ENCODE measurements at places on chromosomes 5 and 9. TPM values are rescaled to one million over a fixed set of nuclear protein-coding genes. Genes with fewer than 3 reads are reported as not detected.

DNA sequence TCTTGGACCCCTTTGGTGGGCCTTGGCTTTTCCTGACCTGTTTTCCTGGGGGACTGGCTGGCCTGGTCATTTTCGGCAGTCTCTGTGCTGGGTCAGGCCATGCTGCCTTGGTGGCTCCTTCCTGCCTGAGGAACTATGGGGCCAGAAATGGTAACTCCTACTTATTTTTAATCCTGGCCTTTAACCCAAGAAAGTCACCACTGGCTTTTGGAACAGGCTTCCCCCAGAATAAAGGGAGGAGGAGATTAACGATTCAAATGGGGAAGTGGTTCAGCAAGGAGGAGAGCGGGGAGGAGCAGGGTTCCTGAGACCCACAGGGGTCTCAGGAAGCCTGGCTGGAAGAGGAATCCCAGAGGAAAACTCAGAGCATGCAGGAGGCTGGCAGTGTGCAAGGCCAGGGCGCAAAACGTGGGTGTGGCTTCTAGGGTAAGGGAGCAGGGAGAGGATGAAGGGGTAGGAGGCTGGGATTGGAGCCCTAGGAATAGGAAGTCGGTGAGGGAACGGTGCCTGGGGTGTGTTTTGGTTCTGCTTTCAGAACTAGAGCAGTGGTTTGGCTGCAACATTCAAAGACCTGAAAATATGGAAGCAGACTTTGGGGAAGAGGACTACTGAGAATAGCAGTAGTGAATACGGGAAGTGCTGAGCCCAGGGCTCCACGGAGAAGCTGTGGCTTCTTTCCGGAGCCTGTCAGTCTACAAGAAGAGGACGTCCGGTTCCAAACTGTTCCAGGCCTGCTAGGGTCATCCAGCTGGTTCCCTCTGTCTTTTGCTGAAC, 271.1 kb upstream of the KLF4 start:
- H3K4me1 ChIP-seq: no peaks in the 10 kb centered on the region
- DNase-seq: peak; percentile 77
- peak overlapping the region; percentile 73 for H3K27ac ChIP-seq
- no peak overlapping the region for H3K4me3 ChIP-seq
- no peaks in the 10 kb centered on the region for H3K27me3 ChIP-seq

GRCh38 chr9:134624621-134625181, 16.9 kb upstream of the COL5A1 start:
- no peak overlapping the region for H3K4me3 ChIP-seq
- no peak overlapping the region for H3K27ac ChIP-seq
- H3K27me3 ChIP-seq: no peaks in the 10 kb centered on the region
- H3K36me3 ChIP-seq: no peaks in the 10 kb centered on the region
- peak; percentile 28 for DNase-seq
- no peaks in the 10 kb centered on the region for H3K4me1 ChIP-seq

DNA sequence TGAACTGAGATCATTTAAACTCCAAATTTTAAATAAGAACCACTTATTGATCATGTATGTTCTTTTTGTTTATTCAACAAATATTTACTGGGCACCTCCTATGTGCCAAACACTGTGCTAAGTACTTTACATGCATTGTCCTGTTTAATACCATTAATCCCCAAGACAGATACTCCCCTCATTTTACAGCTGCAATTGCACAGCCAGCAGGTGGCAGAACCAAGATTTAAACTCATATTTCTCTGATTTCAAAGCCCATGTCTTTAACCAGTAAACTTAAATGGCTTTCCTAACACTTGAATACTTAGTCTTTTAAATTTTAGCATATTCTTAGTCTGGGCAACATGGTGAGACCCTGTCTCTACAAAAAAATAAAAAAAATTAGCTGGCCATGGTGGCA, 43.4 kb upstream of the KIAA1958 start:
- no peak for DNase-seq
- no peak overlapping the region for H3K27ac ChIP-seq
- H3K4me3 ChIP-seq: no peak overlapping the region
- H3K27me3 ChIP-seq: no peaks in the 10 kb centered on the region

DNA sequence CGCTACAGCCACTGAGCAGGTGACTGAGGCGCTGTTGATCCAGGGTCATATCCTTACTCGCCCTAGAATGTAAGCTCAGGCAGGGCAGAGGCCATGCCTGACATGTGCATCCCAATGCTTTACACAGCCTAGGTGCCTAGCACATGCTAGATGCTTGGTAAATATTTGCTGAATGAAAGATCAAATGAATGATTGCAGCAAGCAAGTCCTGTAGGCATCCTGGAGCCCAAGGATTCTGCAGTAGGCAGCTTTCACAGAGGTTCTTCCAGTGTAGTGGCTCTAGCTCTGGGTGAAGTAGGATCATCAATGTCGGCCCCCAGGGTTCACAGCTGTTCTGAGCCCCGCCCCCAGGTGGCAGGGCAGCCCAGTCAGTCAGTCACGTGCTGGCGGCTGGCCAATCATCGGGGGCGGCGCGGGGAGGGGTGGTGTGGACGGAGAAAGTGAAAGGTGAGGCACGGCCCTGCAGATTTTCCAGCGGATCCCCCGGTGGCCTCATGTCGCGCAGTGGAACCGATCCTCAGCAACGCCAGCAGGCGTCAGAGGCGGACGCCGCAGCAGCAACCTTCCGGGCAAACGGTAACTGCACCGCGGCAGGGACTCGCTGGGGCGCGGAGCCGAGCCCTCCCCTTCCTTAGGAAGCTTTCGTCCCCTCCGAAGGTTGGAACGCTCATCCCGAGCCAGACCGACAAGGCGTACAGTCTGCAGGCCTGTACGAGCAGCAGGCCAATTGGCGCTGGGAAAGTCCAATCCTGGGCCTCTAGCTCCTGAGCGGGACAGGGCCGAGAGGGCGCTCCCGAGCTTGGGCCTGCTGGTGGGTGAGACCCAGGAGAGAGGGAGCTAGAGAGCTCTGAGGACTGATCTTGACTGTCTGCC, at the start of gene GALT:
Gene GALT (plus strand): TSS at position 465 of the 873 bp plus-strand sequence. CDS start 30 bp downstream, at position 495.
- peaks cover 8% of the 10 kb centered on the region for H3K36me3 ChIP-seq
- peak within 1 kb of the TSS; percentile 63 for H3K4me3 ChIP-seq
- H3K27me3 ChIP-seq: no peaks in the 10 kb centered on the region
- peak; percentile 100 for DNase-seq
- H3K4me1 ChIP-seq: peaks cover 25% of the 10 kb centered on the region
- H3K27ac ChIP-seq: peak within 1 kb of the TSS; percentile 91

GRCh38 chr5:178337334-178337741, 104.7 kb upstream of the PHYKPL start:
- H3K36me3 ChIP-seq: no peaks in the 10 kb centered on the region
- no peaks in the 10 kb centered on the region for H3K27me3 ChIP-seq
- H3K27ac ChIP-seq: no peak overlapping the region
- H3K4me3 ChIP-seq: no peak overlapping the region

DNA sequence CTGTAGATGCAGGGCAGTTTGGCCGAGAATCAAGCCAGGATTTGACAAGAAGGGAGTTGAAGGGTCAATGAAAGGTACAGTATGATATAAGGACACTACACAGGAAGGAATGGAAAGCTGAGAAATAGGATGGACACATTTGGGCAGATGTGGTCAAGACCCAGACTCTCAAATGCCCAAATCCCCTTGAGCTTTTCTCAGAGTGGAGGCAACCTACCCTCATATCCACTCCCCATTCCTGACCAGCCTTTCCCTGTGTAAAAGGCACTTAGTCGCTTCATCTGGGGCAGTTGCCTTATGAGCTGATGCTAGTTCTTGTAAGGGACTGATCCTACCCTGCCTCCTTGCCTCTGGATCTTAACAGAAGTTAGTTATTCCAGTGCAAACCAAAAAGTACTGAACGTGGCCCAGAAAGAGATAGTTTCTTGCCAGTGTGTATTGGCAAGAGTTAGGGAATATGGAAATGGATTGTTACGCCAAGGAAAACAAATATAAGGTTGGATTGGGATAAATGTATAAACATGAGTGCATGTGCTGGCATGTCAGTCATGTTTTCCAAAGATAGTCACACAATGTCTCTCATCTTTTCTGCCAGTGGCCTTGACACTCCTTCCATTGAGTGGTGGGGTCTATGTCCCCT, 4.1 kb upstream of the MCCC2 start:
- no peak for DNase-seq
- no peaks in the 10 kb centered on the region for H3K27me3 ChIP-seq
- no peak overlapping the region for H3K4me3 ChIP-seq
- H3K27ac ChIP-seq: no peak overlapping the region

The TEK gene
- total RNA-seq: 24.6 TPM

DNA sequence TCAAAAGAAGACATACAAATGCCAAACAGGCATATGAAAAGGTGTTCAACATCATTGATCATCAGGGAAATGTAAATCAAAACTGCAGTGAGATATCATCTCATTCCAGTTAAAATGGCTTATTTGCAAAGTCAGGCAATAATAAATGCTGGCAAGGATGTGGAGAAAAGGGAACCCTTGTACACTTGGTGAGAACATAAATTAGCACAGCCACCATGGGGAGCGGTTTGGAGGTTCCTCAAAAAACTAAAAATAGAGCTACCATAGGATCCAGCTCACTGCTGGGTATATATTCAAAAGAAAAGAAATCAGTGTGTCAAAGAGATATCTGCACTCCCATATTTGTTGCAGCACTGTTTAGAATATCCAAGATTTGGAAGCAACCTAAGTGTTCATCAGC, 50.3 kb downstream of the AP3S1 start:
- H3K4me3 ChIP-seq: no peak overlapping the region
- DNase-seq: no peak

- no peaks in the 10 kb centered on the region for H3K27me3 ChIP-seq
- H3K27ac ChIP-seq: no peak overlapping the region
- no peaks in the 10 kb centered on the region for H3K36me3 ChIP-seq
Measured at GRCh38 chr5:148759101-148759500, 67.3 kb upstream of the ADRB2 start.

DNA sequence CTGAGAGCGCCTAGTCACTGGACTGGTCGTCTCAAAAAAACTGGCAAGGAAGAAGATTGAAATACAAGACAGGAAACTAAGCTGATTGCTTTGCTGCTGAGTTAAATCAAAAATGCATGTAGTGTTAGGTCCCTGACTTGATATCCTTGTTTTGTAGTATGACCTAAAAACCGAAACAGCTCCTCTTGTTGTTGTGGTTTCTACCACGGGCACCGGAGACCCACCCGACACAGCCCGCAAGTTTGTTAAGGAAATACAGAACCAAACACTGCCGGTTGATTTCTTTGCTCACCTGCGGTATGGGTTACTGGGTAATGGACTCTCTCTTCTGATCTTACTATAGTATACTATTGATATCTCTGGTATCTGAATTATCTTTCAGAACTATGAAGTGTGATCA, 4.3 kb downstream of the MTRR start:
- H3K27me3 ChIP-seq: no peaks in the 10 kb centered on the region
- no peak overlapping the region for H3K27ac ChIP-seq
- H3K4me1 ChIP-seq: peaks cover 28% of the 10 kb centered on the region
- no peak overlapping the region for H3K4me3 ChIP-seq
- DNase-seq: no peak

DNA sequence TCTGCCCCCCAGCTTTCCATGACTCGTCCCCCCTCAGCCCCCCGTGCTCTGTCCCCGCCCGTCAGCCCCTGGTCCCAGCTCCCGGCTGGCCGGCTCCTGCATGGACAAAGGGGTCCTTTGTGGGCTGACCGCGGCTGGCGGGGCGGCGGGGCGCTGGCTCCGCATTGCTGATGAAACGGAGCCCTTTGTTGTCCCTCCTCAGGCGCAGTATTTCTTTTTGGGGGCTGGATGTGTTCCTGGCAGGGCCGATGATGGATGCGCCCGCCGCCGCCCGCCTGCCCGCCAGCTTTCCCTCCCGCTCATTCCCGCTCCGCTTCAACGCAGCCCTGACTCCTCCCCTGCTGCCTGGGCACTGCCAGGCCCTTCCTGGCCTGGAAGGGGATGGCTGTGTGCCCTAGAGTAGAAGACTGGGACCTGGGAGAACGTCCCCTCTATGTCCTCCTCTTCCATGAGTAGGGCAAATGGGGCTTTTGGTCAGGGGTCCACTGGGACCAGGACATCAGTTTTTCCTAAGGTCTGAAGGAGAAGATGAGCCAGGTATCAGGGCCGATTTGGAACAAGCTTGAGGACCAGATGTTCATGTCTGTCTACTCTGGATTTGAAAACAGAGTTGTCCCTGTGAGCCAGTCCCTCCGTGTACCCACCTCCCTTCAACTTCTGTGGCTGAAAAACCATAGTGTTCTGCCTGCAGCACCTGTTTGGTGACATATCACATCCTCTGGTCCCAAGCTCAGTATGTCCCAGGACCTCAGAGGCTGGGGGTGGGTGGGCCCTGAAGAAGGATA, 29.0 kb downstream of the CXXC5 start:
- no peak for DNase-seq
- no peak overlapping the region for H3K4me3 ChIP-seq
- H3K27me3 ChIP-seq: no peaks in the 10 kb centered on the region

DNA sequence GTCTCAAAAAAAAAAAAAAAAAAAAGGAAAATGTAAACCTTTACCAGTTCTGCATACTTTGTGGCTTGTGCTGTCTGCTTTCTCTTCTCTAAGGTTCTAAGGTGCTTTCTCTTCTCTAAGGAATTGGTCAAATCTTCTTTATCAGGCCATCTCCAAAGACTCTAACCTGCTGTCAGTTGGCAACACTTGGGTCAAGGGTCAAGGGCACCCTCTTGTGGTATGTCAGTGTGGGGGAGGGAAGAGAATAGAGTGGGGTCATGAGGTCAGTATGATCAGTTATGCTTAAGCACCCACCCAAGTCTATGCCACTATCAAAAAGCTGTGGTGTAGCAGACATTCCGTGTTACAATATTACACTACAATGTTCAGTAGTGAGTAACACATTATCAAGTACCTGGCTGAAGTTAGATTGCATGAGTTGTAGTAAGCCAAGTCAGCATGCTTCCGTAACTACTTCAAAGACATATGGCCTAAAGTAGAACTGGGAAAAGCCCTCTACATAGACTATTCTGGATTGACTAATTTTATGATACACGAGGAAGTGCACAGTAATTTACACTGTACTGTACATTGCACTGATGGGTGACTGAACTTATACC, 25.0 kb upstream of the CCL28 start:
- DNase-seq: no peak
- H3K4me1 ChIP-seq: peaks cover 9% of the 10 kb centered on the region

DNA sequence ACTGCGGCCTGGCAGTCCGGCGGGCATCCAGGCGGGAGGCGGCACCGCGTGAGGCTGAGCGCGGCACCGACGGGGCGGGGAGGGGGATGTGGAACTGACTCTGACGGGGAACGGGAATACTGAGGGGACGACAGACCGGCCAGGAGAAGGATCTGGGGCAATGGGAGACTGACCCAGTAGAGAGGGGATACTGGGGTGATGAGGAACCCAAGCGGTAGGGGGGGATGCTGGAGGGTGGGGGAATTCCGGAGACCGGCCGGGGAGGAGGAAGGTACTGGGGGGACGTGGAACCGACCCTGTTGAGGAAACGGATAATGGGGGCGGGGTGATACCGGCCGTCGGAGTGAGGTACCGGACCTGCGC, 423 bp downstream of the IPPK start:
- DNase-seq: peak; percentile 30
- H3K36me3 ChIP-seq: peaks cover 15% of the 10 kb centered on the region
- no peaks in the 10 kb centered on the region for H3K27me3 ChIP-seq
- H3K27ac ChIP-seq: peak overlapping the region; percentile 96
- peak overlapping the region; percentile 96 for H3K4me3 ChIP-seq
